ENCODE measurements at places on chromosomes 7 and 10. TPM values are rescaled to one million over a fixed set of nuclear protein-coding genes. Genes with fewer than 3 reads are reported as not detected.

The FAM24B gene
- 6.6 TPM for polyA plus RNA-seq

The SLC13A1 gene
- 33.5 TPM for polyA plus RNA-seq

The TUBAL3 gene
- 0.40 TPM for polyA plus RNA-seq

The STAMBPL1 gene
- 2.3 TPM for polyA plus RNA-seq

The KNDC1 gene
- polyA plus RNA-seq, result 8.3 TPM

The ANKRD61 gene
- polyA plus RNA-seq, result 3.4 TPM

The PIP gene
- polyA plus RNA-seq, result not detected

The POT1 gene
- polyA plus RNA-seq, result 50.4 TPM

The PRLHR gene
- not detected for polyA plus RNA-seq

The NPFFR1 gene
- 0.15 TPM for polyA plus RNA-seq

DNA sequence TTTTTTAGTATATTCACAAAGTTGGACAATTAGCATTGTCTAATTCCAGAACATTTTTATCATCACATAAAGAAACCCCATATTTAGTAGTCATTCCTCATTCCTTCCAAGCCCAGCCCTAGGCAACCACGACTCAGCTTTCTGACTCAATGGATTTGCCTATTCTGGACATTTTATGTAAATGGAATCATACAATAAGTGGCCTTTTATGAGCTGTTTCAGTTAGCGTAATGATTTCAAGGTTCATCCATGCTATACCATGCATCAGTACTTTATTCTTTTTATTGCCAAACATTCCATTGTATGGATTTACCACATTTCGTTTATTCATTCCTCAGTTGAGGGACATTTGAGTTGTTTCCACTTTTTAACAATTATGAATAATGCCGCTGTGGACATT is 249.2 kb downstream of the DYNC1I1 start:
- no peak for DNase-seq

- DNase-seq, result no peak
These were observed 50.2 kb downstream of the ARHGAP22 start for GRCh38 chr10:48554656-48555055.

- peak; percentile 89 for DNase-seq
These were observed 34.1 kb downstream of the HIF1AN start for GRCh38 chr10:100569687-100570481.

GRCh38 chr7:91811236-91811635 is 69.3 kb downstream of the MTERF1 start:
- DNase-seq, result no peak

DNA sequence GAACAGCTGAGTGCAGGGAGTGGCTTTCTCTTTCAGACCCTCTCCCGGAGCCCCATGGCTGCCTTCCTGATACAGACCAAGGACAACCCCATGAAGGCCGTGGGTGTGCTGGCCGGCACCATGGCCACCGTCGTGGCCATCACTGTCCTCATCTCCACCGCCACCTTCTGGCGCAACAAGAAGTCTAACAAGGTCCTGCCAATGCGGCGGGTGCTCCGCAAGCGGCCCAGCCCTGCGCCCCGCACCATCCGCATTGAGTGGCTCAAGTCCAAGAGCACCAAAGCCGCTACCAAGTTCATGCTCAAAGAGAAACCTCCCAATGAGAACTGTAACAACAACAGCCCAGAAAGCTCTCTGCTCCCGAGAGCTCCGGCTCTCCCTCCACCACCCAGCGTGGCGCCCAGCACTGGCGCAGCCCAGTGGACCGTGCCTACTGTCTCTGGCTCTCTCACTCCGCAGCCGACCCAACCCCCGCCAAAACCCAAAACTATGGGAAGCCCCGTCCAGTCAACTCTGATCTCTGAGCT is 11.2 kb downstream of the LRIT2 start:
- no peak for DNase-seq

DNA sequence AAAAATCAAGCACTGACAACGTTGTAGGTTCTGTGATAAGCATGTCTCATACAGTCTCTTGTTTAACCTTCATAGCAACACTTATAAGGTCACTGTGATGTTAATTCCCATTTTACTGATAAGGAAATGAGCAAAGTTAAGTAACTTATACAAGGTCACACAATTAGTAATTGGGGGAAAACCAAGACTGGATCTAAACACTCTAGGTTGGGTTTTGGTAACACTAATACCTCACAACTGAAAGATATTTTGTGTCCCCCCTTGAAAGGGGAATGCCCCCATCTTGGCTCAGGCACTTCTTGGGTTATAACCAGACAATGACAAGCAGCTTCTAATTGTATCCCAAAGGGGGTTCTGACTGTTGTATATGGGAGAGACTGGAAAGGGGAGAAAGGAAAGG is 36.0 kb upstream of the ABCB4 start:
- no peak for DNase-seq

DNA sequence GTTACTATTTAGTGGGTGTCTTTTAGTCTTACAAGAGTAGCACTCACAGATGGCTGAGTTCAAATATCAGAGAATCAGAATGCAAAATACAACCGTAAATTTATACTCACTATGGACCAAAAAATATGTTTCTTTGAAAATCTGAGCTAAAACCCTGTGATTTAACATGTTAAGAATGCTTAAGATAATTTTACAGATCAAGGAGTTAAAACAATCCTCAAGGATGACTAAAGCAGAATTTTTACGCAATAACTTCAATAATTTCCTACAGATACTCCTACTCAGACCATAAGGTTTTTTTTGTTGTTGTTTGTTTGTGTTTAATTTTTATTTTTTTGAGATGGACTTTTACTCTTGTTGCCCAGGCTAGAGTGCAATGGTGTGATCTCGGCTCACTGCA is 47.9 kb upstream of the CCDC6 start:
- DNase-seq, result no peak

- no peak for DNase-seq
These were observed 67.3 kb downstream of the CALML3 start for GRCh38 chr10:5592070-5592469.

DNA sequence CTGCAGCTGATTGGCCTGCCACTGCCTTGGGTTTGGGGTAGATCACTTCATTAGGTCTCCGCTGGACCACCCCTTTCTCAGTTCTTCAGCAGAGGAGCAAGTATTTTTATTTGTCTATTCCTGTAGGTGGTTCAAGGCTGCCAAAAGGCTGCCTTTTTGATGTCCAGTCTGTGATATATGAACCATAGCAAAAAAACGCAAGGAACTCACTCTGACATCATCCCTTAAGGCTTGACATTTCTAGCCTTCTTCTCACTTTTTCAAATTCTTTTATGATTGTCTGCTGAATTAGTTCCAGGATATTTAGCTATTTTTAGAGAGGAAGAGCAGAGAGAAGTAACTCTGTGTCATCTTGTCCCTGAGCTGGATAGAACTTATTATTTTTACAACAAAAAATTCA is 269.2 kb downstream of the BAMBI start:
- DNase-seq, result no peak

DNA sequence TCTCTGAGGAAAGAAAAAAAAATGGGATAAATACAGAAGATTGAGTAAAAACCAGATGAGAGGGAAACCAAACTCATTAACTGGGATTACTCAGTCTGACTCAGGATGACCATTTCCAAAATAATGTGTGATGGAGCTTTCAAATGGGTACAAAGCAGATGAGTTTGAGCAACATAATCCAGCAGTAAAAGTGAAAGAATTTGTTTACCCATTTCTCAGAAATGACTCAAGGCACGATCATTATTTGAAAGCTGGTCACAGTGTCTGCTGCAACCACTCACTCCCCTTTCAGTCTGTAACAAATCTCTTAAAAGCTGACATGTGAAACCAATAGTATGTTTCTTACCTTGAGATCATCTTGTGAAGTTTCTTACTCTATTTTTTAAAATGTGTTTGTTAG is 104.7 kb upstream of the KLF14 start:
- DNase-seq, result no peak

DNA sequence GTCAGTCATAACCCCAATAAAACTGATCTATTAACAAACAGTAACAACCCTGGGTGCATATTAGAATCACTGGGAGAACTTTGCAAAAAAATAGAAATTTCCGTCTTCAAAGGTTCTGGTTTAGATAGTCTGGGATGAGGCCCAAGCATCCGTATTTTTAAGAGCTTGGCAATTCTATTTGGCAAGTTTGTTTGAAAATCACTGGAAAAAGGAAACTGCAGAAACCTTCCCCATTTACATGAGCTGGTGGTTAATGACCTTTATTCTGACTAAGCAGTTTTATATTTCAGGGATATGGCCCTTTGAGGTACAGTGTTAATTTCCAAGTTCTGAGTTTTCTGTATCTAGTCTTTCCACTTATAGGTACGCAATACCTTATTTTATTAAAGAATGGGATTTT is 115.8 kb upstream of the PRR15 start:
- no peak for DNase-seq

DNA sequence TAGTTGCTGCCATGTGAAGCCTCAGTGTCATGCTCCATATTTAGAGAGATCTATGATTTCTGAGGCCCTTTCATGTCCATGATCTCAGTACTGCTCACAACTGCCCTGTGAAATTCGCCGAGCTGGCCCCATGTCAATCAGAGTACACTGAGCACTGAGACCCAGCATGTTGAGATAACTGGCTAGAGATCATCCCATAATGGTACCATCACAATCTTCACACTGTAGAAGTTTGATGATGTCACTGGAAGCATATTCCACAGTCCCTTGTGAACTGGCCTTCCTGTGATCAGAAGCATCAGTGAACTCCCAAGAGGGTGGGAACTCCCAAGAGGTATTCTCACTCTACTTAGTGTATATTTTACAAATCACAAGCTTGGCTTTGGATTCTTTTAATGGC is 116.0 kb downstream of the EGFR start:
- DNase-seq, result no peak

- no peak for DNase-seq
These were observed 212.1 kb upstream of the KCND2 start for GRCh38 chr7:120060875-120061274.

- no peak for DNase-seq
These were observed 40.5 kb downstream of the CAPZA2 start for GRCh38 chr7:116902867-116903266.

- DNase-seq, result peak; percentile 3
These were observed 990.7 kb downstream of the CCSER2 start for GRCh38 chr10:85318809-85319807.

DNA sequence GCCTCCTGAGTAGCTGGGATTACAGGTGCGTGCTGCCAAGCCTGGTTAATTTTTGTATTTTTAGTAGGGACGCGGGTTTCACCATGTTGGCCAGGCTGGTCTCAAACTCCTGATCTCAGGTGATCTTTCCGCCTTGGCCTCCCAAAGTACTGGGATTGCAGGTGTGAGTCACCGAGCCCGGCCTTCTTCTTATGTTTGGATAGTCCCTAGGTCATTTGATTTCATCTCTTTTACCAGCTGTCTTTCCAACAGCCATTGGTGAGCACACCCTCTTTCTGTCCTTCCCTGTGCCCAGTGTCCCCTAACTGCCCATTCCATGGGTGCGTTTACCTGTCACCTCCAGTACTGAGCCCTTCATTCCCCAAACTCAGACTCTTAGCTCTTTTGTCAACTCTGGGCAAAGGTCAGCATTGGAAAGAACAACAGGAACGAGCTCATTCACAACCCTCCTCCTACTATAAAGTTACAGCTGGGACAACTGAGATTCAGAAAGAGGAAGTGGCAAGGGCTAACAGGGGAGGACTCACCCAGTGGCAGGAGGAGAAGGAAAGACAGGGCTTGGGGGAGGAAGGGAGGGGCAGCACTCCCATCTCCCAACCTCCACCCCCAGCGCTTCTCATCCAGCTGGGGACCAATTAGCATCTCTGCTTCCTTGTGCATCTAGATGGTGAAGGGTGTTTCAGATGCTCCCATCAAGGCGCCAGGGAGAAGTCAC is 5.6 kb downstream of the SSC4D start:
- no peak for DNase-seq

GRCh38 chr10:78729366-78729765 is 339.4 kb upstream of the ZMIZ1 start:
- DNase-seq, result no peak

GRCh38 chr7:140857048-140857447 is 67.7 kb downstream of the BRAF start:
- no peak for DNase-seq

- DNase-seq, result no peak
These were observed 7.8 kb downstream of the DCLRE1A start for GRCh38 chr10:113846036-113846435.

- no peak for DNase-seq
These were observed 182.0 kb upstream of the THSD7A start for GRCh38 chr7:12013983-12014382.

DNA sequence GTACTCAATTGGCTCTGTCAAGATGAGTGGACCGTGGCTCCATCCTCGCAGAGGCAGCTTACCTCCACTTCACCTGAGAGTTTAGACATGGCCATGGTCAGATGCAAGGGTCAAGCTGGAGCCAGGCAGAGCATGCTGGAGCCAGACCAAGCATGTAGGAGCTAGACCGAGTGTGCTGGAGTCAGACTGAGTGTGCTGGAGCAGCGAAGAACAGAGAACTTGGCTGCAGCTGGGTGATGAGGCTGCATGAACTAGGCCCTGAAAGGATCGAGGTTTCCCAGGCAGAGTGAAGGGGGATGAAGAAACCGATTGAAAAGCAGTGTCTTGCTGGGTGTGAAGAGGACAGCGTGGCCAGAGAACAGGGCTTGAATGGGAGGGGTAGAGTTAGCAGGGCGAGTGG is 86.1 kb downstream of the MKI67 start:
- DNase-seq, result no peak

DNA sequence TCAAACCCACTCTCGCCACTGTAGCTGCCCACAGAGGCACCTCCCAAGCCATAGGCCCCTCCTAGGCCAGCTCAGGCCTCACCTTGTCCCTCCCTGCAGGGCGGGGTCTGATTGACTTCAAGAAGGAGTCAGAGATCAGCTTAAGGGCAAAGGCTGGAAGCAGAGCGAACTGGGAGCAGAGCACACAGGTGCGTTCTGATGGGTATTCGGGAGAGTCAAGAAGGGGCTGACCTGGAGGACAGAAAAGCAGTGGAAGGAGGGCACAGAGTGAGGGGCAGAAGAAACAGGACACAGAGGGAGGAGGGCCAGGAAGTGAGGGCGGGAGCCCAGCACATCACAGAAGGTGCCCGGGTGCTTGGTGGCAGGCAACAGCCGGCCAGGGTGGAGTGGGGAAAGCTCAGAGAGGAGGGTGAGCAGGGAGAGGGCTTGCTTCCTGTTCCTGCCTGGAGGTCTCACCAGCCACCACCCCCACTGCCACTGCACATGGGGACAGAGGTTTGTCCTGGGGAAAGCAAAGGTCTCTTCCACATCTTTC is at the start of gene AOC1:
Gene AOC1, plus strand, starts transcription at position 147 of the 535 bp plus-strand sequence. CDS start 3,954 bp downstream, outside the sequence.
- DNase-seq, result no peak

Measured in left kidney (tissue), 8 donors.